Stimulated activated CD8-positive, alpha-beta memory T cell treated with anti-CD3 and anti-CD28 coated beads, Interleukin-15, amount 100 ng/mL, for 48 hours (primary cell): ENCODE measurements at places on chromosomes 1 and 21.

DNA sequence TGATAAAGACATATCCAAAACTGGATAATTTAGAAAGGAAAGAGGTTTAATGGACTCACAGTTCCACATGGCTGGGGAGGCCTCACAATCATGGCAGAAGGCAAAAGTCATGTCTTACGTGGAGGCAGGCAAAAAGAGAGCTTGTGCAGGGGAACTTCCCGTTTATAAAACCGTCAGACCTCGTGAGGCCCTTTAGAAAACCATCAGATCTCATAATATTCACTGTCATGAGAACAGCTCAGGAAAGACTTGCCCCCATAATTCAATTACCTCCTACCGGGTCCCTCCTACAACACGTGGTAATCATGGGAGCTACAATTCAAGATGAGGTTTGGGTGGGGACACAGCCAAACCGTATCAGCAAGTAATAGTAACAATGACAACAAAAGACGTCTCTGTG lies 88.2 kb upstream of the SLC25A33 start:
- no peak for DNase-seq

- no peak for DNase-seq
Measured at GRCh38 chr1:37243368-37244082, 209.2 kb upstream of the GRIK3 start.

- no peak for DNase-seq
Measured at GRCh38 chr1:37151789-37152188, 117.5 kb upstream of the GRIK3 start.

GRCh38 chr1:106768501-106768900 lies 288.0 kb upstream of the PRMT6 start:
- no peak for DNase-seq

DNA sequence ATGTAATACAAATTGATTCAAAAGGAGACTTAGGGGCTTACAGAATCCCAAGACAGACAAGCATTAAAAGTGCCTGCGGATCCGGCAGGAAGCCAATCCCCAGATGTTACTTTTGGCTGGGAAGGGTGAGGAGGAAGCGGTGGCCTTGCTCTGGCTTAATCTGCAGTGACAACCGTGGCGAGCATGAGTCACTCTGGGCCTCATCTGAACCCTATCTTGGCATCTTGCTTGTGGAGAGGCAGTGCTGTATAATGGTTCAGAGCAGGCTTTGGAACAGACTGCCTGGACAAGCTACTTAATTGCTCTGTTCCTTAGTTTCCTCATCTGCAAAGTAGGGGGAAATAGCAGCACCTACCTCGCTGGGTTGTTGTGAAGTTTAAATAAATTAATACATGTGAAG lies 74.1 kb downstream of the XCL2 start:
- peak; percentile 31 for DNase-seq

DNA sequence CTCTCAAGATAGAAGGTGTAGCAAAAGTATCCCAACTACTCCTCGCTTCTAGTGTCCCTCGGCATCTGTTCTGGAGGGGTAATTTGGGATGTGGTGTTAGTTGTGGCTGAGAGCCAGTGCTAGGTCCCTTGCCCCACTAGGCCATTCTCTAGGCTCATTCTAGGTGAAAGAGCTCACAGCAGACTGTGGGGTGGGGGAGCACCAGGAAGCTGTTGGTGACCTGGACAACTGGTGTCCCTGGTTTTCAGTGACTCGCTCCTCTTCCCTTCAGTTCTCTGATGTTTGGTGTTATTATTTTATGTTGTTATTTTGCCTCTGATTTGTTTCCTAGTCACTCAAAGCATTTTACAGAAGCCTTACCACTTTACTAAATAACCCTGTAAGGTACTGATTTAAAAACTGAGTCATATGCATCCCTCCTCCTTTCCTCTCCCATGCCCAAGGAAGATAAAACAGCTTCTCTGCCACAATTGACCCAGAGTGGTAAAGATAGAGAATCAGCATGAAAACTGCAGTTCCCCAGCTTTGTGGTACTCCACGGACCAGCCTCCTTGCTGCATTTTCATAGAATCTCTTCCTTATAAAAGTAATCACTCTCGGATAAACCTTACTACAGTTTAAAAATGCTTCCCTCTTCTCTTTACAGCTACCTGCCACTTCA lies 14.1 kb downstream of the DYRK3 start:
- DNase-seq = no peak

DNA sequence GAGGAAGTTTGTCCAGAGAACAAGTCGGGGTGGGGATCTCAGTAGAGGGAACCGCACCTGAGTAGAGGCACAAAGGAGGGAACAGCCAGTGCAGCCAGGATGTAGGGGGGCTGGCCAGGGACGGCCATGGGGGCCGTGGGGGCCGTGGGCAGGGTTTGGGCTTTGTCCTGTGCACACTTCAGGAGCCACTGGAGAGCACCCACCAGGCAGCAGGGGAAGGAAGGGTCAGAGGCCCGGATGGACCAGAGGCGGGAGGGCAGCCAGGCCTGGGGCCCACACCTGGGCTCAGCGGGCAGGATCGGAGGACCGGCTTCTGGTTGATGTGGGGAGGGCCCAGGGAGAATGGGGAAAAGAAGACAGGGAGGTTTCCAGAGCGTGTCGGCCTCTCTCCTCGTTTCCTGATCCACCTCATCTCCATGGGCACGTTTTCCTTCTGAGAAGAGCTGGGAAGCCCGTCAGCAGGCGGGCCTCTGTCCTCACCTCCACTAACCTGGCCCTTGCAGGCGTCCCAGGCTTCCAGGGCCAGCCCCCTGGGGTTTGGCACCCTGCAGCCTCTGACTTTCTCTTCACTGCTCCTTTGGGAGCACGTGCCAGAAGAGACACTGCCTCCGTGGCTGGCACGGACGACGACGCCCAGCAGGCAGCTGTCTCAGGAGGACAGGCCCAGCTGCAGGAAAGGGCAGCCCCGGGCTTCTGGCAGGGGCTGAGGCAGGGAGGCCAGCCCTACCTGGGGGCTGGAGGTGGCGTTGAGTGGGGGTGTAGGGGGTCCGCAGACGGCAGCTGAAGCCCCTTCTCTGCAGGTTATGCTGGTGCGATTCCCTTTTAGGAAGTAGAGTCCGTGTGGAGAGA lies 16.8 kb upstream of the PDXK start:
- DNase-seq = no peak
